ENCODE measurements at places on chromosomes 4 and X.

DNA sequence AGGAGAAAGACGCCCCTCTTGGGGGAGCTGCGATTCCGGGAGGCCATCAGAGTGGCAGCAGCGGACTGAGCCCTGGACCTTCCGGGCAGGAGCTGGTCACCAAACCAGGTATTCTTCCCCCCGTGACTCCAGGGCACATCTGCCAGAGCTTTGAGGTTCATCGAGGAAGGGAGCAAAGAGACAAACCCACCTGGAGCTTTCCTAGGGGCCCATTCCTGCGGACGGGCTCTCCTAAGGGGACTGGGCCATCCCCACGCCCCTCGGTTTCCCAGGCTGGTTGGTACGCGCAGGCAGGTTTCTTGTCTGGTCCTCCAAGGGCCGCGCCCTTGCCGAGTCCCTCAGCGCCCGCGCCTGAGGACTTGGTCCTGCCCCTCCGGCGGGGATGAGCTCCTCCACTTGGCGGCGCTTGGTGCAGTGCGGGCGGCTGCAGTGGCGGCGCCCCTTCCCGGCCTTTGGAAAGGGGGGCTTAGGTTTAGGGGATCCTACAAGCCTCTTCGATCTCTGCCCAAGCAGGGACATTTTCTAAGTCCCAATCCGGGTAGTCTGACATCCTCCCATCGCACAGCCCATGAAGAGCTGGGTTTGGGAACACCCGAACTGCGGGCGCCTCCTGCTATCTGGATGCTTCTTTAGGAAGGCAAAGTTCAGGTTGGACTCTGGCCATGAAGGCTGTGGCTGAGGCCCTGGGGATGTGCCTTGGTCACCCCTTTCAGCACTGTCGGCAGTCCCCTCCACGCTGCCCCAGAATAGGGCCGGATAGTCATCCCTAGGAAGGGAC is 538 bp downstream of the STBD1 start:
- DNase-seq = peak; percentile 43

DNA sequence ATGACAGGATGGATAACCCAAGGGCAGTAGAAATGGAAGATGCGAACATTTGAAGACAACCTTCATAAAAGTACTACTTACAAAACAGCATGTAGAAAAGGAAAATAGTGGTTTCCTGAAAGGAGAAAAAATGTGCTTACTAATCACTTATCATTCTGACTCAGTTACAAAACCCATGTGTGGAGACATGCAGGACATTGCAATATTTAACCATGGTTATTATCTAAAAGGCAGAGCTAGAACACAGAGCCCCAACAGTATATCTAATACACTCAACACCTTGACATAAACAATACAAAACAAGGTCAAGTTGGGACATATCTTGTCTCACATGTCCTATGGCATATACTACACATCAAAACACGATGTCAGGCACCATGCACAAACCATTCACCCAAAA is 55.9 kb downstream of the EIF4E start:
- DNase-seq = no peak

- no peak for DNase-seq
Observed at GRCh38 chr4:142435599-142436235, 410.4 kb downstream of the INPP4B start.

- no peak for DNase-seq
Observed at GRCh38 chr4:70538869-70539268, 20.5 kb downstream of the AMTN start.

- DNase-seq = no peak
Observed at GRCh38 chr4:53783208-53783859, 192.0 kb upstream of the LNX1 start.

GRCh38 chr4:40972722-40973121 is 223.0 kb downstream of the NSUN7 start:
- DNase-seq = no peak

- no peak for DNase-seq
Observed at GRCh38 chr4:80228460-80228859, 31.2 kb downstream of the PRDM8 start.

Data from head of caudate nucleus (tissue), 42 donors.